ENCODE measurements at places on chromosomes 1 and 21. TPM values are rescaled to one million over a fixed set of nuclear protein-coding genes. Genes with fewer than 3 reads are reported as not detected.
A peak's percentile ranks its signal among the peaks of the same experiment; 100 is the strongest.

F5 gene
- 0.18 TPM for total RNA-seq

TAL1 gene
- 2.7 TPM for total RNA-seq

OVAAL gene
- total RNA-seq, result not detected

PLEKHN1 gene
- total RNA-seq, result not detected

NPHP4 gene
- 21.7 TPM for total RNA-seq

TIAM1 gene
- 79.3 TPM for total RNA-seq

- DNase-seq, result no peak
Measured at GRCh38 chr1:213050745-213051126, 305 bp upstream of the RPS6KC1 start.

DNA sequence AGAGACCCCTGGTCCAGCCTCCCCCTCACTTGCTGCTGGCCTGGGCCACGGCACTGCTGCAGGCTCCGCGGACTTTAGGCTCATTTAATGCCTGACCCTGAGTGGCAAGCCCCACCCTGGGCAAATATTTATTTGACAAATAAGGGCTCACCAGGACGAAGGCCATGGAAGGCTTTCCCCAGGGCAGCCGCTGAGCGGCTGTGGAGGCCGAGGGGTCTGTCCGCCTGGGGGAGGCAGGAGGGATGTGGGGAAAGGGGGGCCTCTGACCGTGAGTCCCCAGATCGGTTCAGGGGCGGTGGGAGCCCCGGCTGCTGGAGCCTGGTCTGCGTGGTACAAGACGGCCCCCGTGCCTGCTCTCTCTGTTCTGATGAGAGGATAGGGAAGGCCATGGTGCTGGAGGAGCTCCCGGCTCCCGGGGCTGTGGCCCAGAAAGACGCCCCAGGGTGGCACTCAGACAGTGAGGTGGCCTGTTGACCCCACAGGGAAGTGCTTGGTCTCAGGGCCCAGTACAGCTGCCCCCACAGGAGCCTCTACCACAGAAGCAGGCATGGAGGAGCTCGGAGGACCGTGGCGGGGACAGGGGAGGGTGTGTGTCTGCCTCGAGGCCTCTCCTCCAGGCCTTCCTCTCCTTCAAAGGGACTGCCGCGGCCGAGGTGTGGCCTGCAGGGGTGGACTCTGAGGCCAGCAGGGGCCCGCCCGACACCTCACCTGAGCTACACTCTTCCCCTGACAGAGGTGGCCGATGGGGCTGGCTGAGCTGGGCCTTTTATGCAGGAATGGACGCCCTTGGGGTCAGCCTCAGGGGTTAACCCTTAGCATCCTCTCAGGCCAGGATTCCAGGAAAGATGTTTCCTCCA, 9.1 kb upstream of the C1orf159 start:
- DNase-seq, result no peak

DNA sequence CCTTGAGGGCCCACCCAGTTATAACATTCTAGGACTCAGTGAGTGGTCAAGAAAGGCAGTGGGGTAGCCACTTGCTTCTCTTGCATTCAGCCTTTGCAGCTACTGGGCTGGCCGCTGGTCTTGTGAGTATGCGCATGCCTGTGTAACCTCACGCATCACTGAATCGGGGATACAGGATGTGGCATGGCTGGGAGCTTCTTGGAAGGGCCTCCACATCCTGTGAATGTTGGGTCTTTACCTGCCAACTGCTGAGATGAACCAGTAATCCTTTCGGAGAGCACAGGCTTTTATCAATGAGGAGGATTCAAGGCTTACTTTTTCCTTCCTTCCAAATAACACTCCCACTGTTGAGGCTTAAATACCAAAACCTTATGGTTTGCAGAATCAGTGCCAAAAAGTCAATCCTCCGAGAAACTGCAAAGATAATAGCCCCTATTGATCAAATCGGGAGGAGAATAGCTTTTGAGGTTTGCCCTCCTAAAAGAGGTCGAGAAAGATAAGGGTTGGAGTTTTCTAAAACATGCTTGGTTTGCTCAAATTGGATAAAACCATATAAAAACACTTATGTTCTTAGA, 198.9 kb upstream of the UBE2U start:
- no peak for DNase-seq

GRCh38 chr1:156160000-156160742, 6.8 kb downstream of the SEMA4A start:
- DNase-seq, result no peak

DNA sequence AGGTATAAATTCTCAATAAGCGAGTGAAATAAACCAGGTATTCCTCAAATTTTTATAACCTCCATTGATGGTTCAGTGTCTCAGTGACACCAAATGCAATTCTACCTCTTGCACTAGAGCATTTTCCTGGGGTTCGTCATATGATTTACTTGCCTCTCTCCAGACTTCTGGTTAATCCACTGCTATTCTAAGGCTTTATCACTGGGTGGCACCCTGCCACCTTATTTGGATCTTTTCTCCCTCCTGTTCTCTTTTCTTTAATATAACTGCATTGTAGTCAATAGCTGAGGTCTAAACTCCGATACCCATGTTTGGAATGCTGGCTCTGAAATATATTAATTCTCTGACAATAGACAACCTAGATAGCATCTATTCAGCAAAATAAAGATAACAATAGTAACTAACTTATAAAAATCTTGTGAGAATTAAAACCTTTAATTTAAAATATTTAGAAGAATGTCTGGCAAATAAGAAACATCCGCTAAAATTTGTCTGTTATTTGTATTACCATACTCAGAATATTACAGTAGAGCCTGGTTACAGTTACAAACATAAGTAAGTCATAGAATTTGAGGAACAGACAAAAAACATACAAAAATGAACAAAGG, 436.4 kb downstream of the PLA2G4A start:
- peak; percentile 36 for DNase-seq

DNA sequence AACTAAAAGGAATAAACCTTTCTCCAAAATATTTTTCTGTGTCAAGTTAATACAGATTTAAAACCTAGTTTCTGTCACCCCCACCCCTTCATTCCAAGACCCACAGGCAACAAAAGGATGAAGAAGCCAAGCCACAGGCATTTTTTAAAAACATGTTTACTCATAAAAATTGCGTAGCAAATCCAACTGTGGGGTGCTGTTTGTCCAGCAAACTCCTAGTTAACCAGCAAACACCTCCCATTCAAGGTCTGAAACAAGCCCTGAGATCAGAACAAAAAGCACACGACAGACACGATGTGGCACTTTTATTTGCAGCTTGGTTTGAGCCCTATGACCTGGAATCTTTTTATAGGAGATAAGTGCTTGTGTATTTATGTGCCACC, 149.9 kb upstream of the CAMK1G start:
- no peak for DNase-seq

- DNase-seq, result no peak
Measured at GRCh38 chr1:168960595-168960994, 145.9 kb upstream of the ATP1B1 start.

DNA sequence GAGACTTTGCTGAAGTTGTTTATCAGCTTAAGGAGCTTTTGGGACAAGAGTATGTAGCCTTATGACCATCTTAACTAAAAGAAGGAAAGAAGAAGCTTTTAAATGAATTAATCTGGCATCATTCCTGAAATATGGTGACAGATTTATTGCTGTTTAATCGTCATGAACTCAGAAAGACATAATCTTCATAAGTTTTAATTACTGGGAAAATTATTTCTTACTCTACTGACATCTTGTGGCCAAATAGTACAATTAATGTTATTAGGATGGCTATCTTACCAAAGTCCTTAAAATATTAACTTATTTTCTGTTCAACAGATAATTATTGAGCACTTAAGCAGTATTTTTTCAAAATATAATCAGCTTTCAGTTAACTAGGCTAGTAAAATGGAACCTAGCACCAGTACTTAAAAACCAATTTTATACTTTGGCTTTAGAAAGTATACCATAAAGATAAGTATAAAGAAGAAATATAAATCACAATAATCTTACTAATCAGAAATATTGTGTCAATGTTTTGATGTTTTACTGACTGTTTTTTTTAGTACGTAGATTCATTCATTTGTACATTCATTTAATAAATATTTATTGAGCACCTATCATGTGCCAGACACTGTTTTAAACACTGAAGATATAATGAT, 34.7 kb upstream of the GPR25 start:
- DNase-seq, result no peak

DNA sequence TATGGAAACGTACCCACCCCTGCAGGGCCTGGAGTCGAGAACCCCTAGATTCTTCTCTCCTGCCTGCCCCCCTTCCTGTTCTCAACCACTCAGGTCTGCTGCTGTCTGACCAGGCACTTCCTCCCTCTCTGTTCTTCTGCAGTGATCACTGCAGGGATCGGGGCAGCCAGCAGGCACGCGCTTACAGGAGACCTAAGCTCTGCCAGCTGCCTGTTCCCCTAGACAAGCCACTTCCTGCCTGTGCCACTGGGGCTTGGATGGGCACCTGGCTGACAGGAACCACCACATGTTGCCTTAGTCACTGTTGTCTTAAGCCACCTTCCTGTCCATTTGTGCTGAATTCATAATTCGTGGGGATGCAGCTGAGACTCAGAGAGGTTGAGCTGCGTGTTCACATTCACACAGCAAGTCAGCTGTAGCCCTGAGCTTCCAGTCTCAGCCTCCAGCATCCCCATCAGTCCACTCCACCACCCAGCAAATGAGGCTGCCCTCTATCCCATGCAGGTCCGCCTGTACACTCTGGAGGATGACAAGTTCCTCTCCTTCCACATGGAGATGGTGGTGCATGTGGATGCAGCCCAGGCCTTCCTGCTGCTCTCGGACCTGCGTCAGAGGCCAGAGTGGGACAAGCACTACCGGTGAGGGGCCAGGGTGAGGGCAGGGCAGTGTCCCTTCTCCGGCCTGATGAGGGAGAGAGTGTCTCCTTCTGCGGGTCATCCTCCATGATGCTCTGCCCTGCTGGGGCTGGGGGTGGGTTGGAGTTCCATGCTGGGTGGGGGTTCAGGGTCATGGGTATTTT, 18.6 kb downstream of the FAM151A start:
- DNase-seq, result no peak

DNA sequence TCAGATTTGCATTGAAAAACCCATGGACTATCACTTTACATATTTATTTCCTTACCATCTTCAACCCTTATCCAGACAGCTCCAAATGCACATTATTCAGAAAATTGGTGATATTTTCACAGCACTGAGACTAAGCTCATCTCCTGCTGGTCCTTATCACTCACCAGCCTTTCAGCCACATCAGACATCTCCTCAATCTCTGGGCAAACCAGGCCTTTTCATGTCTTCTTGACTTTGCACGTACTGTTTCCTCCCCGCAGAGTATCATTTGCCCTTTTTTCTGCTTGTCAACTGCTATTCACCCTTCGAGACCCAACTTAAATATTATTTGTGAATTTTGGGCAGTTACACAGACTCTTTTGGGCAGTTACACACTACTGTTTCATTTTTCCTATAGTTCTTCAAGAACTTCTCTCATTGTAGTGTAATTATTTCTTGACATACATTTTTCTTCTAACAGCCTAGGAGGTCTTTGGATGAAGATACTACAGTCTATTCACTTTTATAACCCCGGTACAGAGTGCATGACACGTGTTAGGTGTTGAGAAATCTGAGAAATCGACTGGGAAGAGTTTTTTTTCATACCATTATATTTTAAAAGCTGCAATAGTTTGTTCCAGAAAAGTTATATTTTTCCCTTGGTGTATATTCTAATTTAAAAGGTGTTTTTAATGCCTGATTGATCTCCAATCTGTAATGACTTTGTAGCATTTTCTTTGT, 98.0 kb downstream of the FGGY start:
- DNase-seq, result no peak

GRCh38 chr1:231616667-231617066, 9.9 kb upstream of the DISC1 start:
- DNase-seq, result no peak

DNA sequence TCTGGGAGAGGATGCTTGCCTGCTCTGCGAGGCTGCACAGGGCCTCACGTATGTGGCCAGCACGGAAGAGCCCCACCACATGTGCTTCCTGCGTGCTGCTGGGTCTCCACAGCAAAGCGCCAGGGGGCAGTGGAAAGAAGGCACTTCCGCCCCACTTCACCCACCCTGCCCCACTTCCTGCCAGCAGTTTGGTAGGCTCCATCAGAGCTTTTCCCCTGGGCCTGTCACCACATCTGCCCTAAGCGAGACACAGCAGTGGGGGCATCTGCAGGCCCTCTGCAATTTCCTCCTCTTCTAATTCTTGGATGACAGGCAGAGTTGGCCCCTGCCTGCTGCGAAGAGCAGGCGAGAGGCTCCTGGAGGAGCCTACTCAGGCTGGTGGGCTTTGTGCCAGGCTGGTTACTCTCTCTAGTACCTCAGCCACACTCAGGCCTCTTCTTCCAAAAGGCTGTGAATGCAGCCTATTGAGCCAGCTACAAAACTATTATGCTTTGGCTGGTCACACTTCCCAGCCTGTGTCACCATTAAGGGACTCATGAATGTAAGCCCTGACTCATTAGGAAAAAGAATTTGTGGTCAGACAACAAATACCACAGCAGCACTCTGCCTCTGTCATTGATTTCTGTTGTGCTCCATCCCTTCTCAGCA, 25.0 kb downstream of the CD244 start:
- DNase-seq, result no peak

DNA sequence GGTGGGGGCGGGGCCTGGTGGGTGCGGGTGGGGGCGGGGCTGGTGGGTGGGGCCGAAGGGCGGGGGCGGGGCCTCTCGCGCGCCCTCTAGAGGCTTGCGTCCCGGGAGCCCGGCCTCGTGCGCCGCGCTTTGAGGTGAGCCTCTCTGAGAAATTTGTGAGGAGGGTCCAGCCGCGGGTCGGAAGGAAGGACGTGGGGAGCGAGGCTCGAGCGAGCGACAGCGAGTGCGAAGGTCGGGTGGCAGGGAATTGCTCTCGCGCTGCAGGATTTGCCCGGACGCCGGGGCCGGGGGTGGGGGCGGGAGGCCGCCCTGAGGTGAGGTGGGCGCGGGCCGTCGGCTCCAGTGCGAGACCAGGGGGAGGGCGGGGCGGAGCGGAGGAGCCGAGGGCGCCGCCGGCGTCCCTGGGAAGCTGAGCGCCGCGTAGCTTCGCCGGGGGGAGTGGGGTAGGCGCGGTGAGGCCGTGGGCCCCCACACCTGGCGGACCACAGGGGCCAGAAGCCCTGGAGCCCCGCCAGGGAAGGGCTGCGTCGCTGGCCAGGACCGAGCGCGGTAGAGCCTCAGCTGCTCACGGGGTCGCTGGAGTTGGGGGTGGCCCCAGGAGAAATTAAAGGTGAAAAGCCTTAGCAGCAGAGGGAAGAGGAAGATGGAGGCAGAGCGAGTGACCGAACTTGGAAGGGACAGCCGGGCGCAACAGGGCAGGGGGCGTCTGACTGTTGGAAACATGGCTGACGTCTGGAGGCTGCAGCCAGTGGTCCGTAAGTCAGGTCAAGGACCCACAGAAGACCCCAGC, 754 bp upstream of the LSS start:
- peak; percentile 26 for DNase-seq

DNA sequence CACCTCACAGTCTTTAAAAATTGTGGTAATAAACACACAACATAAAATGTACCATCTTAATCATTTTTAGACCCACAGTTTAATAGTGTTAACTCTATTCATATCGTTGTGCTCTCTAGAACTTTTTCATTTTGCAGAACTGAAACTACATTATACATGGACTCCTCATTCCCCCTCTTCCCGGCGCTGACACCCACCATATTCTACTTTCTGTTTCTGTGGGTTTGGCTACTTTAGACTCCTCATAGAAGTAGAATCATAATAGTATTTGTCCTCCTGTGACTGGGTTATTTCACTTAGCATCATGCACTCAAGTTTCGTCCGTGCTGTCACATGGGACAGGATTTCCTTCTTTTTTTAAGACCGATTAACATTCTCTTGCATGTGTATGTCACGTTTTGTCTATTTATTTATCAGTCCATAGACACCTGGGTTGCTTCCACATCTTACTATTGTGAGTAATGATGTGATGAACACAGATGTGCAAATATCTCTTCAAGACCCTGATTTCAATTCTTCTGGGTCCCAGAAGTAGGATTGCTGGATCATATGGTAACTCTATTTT, 62.9 kb upstream of the TMPRSS2 start:
- DNase-seq, result no peak
